Dermis microvascular lymphatic vessel endothelial cell (primary cell): ENCODE measurements at places on chromosomes 13 and 19.

GRCh38 chr19:6616011-6616410 is 25.1 kb upstream of the CD70 start:
- peak; percentile 10 for DNase-seq

GRCh38 chr19:19263886-19264487 is 9.1 kb downstream of the TM6SF2 start:
- no peak for DNase-seq

- DNase-seq: no peak
Measured at GRCh38 chr13:26459276-26460131, 98.0 kb upstream of the WASF3 start.

DNA sequence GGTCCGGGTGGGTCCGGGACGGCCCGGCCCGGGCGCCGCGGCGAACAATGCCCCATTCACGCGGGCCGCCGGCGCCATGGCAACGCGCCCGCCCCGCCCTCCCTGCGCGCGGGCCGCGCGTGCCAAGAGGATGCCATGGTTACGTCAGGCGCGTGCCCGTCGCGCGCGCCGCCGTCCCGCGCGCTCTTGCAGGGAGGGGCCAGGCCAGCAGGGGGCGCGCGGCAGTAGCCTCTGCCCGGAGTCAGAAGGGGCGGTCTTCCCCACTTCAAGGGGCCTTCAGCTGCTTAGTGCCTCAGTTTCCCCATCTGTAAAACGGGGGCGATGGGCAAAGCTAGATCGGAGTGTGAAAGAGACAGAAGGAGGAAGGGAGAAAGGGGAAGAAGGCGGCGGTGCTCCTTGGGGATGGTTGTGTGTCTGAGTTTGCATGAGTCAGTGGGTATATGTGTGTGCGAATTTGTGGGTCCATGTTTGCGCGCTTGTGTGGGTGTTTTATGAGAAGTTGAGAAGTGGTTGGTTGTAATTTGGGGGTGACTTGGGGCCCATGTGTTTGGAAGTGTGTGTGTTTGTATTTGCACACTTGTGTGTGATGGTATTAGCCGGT is 11.6 kb upstream of the NFIX start:
- no peak for DNase-seq

GRCh38 chr13:20258208-20258962 is 26.3 kb upstream of the GJB6 start:
- DNase-seq: no peak

- no peak for DNase-seq
Measured at GRCh38 chr19:40411958-40412499, 1.1 kb downstream of the PRX start.

GRCh38 chr13:100666124-100666523 is 8.5 kb downstream of the TMTC4 start:
- DNase-seq: no peak

DNA sequence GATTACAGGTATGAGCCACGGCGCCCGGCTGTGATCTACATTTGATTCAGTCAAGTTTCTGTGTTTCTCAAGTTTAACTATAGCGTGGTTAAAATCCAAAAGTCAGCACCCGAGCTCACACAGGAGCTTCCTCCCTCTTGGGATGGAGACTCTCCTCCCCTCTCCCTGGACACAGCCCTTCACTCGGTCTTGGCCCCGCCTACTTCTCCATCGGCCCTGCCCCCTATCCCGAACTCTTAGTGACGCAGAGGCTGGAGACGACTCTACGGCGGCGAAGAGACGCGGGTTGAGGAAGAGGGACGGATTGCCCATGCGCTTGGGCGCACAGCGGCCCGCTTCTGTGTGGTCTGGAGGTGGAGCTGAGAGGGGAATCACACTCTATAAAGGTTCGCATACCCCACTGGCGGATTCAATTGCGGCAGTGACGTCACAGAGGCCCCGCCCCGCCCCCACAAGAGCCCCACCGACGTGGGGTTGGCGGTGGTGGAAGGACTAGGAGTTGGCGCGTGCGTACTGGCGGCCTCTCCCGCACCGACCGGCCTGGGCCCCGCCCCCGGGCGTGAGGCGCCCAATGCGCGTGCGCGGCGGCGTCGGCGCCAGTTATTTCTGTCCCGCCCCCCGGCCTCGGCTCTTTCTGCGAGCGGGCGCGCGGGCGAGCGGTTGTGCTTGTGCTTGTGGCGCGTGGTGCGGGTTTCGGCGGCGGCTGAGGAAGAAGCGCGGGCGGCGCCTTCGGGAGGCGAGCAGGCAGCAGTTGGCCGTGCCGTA is at the start of gene TRIM28:
TSS of gene TRIM28 (plus strand) at position 239 of the 765 bp plus-strand sequence. CDS start 694 bp downstream, outside the sequence.
- DNase-seq: peak; percentile 94

DNA sequence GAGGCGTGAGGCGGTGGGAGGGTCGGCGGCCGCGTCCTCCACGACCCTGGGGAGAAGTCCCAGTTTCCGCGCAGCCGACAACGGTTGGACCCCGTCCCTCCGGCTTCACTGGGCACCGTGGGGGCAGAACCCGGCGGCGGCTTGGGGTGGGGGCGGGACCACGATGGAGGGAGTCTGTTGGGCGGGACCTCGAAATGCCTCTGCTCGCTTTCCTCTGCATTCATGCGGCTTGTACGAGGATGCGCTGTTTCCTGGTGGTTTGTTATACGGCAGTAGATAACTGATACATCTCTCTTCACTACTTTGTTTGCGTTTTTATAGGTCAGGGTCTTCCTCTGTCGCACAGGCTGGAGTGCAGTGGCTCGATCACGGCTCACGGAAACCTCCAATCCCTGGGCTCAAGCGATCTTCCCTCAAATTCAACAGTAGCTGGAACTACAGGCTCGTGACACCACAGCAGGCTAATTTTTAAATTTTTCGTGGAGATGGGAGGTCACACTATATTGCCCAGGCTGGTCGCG is 24.6 kb upstream of the ZNF846 start:
- peak; percentile 50 for DNase-seq

- no peak for DNase-seq
Measured at GRCh38 chr13:46389457-46390451, 2.7 kb upstream of the RUBCNL start.

DNA sequence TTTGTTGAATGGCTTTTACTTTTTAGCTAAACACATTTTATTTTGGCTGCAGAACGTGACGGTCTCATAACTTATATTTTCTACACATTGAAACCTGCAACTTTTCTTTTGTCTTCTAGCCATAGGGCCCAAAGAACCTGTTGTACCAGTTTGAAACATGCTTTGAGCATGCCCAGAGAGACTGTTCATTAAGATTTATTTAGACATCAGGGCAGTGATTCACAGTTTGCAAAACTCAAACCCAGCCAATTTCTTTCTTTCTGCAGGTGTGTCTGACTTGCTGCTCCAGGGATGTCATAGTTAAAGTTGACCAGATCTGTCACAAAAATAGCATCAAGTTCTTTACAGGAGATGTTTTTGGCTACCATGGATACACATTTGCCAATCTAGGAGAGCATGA is 22.0 kb downstream of the SAE1 start:
- no peak for DNase-seq

- DNase-seq: no peak
Measured at GRCh38 chr19:31312009-31312676, 37.1 kb downstream of the TSHZ3 start.
